ENCODE measurements at places on chromosomes 11 and 22.

- DNase-seq = peak; percentile 54
Measured at GRCh38 chr11:74949753-74950137, 679 bp downstream of the SPCS2 start.

DNA sequence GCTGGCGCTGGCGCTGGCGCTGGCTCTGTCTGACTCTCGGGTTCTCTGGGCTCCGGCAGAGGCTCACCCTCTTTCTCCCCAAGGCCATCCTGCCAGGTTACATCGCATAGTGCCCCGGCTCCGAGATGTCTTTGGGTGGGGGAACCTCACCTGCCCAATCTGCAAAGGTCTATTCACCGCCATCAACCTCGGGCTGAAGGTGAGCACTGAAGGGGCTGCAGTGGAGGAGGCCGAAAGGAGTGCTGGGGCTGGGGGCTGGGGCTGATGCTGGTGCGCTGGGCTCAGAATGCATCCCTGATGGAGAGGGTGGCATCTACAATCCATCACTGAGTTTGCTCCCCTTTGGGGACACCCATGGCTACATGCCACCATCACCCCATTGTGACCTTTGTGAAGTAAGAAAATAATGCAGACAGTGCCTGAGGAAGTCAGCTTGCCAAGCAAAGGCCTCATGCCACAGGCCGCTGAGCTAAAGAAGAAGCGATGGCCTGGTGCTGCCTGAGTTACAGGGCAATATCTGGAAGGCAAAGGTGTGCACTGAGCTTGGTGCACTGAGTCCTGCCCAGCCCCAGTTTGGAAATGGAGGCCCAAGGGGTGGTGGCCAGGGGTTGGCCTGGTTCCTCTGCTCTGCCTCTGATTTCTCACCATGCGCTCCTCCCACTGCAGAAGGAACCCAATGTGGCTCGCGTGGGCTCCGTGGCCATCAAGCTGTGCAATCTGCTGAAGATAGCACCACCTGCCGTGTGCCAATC, 620 bp downstream of the SMPD1 start:
- DNase-seq = peak; percentile 42

GRCh38 chr11:67024966-67025365, 2.0 kb downstream of the SYT12 start:
- DNase-seq = no peak

DNA sequence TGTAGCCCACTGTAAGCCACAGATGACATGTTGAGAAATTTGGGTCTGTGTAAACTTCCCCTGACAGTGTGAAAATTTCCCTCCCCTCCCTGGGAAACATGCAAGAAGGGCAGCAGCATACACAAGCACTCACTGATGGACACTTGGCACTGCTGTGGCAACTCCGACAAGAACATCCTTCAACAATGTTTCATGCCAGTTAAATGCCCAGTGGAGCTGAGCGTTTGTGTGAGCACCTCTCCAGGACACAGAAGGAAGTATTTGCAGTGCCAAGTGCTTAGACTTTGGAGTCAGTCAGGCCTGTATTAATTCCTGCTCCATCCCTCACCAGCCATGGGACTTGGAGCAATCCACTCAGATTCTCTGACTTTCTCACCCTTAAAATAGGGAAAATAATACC, 17.7 kb downstream of the C11orf87 start:
- no peak for DNase-seq

DNA sequence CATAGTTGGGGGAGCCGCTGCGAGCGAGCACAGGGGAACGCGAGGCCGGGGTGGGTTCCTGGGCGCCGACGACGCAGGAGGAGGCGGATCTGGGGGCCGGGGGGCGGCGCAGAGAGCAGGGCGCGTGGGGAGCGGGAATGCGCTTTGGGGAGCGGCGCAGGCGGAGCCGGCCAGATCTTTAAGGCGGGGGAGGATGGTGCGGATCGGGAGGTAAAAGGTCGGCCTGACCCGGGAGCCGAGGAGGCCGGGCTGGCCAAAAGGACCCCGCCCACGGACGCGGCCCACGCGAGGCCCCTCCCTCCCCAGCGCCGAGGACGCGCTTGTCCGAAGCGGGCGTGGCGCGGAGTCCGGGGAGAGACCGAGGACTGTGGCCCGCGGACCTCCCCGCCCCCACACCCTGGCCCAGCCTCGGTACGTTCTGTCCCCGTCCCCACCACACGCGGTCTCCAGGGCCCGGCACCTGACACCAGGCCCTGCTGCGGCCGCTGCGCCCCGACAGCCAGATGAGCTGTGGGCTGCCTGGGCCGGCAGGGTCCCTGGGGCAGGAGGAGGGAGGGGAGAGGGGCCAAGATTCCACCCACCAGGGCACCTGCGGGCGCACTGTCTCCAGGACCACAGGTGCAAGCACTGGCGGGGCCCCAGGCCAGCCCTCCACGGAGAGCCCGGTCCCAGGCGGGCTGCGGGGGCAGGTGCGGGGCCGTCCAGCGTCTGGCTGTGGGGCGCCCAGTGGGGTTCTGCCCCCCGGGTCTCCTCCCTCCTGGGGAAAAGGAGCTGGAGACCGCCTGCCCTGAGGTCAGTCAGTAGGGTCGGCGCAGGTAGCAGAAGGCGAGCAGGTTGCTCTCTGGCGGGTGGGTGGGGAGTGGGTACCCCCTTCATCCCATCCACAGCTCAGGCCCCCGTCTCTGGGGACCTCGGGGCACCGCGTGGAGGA, 10.9 kb downstream of the PIM3 start:
- DNase-seq = peak; percentile 85

DNA sequence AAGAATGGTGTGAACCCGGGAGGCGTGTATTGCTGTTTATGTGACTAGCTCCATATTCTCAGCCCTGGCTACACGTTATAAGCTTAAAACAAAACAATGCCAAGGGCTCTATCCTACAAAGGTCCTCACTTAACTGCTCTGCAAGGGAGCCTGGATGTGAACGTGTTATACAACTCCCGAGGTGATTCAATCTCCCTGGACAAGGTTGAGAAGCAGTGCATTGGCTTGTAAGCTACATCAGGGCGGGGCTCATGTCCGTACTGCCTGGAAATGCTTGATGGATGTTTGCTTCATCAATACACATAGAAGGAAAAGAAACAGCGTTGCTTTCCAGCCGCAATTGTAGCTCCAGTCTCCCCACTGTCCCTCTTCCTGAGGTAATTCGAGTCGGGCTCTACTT, 256.9 kb upstream of the SYN3 start:
- DNase-seq = no peak

- no peak for DNase-seq
Measured at GRCh38 chr22:30183861-30184278, 62.7 kb downstream of the LIF start.

GRCh38 chr22:45867118-45867905, 109.7 kb downstream of the WNT7B start:
- DNase-seq = no peak

GRCh38 chr11:40188848-40189247, 1270.6 kb downstream of the LRRC4C start:
- DNase-seq = peak; percentile 93

DNA sequence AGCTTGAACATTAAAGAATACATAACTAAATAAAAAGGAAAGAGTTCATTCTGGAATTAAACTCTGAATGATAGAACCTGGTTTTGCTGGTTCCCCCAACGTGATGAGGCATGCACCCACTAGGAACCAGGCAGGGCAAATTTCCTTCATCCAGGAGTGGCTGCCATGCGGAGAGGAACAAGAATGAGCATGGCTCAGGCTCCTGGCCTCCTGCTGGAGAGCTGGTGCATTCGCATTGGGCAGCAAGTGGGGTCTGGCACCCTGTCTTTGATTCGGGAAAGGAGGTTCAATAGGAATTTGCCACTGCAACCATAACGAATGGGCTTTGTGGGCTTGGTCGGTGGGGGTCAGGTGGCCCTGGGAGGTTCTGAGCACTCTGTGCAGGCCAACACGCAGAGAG, 169.8 kb upstream of the TENM4 start:
- DNase-seq = no peak

- peak; percentile 53 for DNase-seq
Measured at GRCh38 chr22:21866833-21867527, 465 bp downstream of the MAPK1 start.

DNA sequence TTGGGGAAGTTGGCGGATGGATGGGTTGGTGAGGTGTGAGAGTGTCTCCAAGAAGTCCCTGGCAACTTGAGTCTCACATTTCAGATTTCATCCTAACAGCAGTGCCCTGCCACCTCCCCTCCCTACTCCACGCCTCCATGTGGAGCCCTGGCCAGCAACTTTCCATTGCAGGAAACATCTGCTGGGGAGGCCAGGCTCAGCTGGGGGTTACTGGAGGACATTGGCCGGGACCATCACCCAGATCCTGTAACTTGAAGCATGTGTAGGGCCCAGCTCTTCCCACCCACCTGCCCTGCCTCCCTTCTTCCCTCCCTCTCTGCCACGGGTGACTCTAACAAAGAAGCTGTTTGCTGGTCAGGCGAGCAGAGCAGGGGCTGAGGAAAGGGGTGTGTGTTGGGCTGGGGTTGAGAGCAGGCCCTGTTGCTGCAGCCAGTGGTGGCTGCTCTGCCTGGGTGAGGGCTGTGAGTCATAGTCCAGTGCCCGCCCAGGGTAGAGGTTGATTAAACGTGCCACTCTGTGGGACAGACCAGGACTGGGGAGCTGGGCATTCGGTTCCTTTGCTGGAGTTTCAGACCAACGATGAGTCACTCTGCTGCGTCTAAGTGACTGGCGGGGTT, 64.0 kb downstream of the SCN3B start:
- peak; percentile 74 for DNase-seq

DNA sequence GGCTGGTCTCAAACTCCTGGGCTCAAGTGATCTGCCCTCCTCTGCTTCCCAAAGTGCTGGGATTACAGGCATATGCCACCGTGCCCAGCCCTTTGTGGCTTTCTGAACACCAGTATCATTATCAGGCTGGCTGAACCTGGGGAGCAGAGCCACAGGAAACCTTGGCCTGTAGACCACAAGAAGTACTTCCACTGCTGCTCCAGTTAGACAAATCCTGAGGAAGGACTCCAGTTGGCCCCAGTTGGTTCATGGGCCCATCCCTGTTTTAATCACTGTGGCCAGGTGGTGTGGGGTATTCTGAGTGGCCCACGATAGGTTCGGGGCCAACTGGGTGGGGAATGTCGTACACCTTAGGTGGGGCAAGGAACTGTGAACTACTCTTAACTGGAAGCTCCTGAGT, 5.5 kb upstream of the DUSP18 start:
- no peak for DNase-seq

DNA sequence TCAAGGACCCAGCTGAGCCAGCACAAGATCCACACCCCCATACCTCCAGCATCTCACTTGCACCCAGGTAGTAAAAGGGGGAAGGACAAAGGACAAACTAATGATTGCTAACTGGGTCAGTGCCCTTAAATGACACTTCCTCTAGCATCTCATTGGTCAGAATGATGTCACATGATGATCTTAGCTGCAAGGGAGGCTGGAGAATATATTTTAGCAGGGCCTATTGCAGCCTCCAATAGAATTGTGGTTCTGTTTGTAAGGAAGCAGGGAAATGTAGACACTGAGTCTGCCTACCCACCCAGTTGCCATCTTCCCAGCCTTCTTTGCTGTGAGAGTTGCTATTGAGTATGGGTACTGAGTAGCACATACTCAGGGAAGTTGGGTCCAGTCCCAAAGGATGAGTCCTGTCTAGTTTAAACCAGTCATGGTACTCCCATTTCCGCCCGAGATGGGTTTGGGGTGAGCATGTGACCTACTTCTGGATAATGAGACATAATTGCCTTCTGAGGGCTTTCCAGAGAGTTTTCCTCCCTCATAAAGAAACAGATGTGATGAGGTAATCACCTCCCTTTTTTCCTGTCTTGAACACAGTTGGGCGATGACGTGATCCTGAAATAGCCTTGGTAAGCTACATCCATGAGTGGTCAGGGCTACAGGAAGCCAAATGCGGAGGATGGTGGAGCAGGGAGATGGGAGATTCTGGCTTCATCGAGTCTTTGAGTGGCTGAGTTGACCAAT, 5.5 kb upstream of the DNAL4 start:
- no peak for DNase-seq

DNA sequence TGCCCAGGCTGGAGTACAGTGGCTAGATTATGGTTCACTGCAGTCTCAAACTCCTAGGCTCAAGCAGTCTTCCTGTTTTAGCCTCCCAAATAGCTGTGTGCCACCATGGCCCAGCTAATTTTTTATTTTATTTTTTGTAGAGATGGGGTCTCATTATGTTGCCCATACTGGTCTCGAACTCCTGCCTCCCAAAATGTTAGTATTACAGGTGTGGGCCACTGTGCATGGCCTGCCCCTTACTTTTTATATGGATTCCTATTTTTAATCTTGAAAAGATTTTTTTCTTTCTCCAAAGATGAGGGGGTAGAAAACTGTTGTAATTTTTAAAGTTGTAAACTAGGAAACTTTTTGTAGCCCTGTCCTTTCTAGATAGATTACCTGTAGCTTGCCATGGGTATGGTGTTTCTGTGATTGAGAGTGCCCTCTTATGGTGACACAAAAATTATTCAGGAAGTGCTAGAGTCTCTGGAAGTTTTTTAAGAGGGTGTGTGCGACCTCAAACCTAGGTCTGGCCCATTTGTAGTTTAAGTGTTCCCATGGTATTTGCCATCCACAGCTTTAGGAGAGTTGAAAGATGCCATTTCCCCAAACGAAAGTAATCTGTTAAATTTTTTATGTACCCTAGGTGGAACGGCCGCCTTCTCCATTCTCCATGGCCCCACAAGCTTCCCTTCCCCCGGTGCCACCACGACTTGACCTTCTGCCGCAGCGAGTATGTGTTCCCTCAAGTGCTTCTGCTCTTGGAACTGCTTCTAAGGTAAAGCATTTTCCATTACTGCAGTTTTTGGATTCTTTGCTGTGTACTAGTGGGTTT, 32.4 kb downstream of the MCAM start:
- DNase-seq = peak; percentile 49

DNA sequence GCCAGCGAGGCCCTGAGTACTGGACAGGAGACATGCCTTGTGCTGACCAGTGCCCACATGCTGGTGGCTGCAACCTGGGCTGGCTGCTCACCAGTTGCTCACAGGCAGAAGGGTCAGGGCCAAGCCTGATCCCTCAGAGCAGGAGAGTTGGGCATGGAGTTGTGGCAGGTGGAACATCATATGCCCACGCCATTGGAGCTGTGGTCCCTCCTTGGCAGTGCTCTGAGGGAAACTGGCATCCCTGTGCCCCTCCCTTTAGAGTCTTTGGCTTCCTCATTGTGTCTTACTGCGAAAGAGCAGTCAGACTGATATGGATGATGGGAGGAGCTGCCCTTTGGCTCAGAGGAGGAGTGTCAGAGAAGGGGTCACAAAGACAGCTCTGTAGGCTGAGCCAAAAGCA, 3.1 kb upstream of the MYEOV start:
- DNase-seq = no peak
